ENCODE measurements at places on chromosomes 1 and 21.

GRCh38 chr1:173870252-173871075 lies 2.3 kb downstream of the ZBTB37 start:
- DNase-seq: no peak

- DNase-seq: no peak
Measured at GRCh38 chr1:230265200-230266115, 160.7 kb downstream of the PGBD5 start.

DNA sequence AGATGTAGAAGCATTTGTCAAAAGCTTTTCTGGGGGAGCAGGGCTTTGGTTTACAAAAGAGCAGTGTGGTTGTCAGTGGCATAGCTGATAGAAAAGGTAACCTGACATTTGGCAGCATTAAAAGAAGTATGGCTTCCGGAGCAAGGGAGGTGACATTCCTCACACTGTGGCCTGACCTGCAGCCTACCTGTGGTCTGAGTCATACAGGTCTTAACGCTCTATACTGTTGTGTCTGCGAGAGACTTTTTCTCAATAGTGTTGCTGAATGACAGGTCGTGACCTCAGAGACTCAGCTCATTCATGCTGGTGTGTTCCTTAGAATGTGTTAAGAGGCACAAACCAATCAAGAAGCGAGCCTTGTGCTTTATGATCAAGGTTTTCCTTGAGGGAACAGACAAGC lies 19.3 kb downstream of the PHGDH start:
- no peak for DNase-seq

DNA sequence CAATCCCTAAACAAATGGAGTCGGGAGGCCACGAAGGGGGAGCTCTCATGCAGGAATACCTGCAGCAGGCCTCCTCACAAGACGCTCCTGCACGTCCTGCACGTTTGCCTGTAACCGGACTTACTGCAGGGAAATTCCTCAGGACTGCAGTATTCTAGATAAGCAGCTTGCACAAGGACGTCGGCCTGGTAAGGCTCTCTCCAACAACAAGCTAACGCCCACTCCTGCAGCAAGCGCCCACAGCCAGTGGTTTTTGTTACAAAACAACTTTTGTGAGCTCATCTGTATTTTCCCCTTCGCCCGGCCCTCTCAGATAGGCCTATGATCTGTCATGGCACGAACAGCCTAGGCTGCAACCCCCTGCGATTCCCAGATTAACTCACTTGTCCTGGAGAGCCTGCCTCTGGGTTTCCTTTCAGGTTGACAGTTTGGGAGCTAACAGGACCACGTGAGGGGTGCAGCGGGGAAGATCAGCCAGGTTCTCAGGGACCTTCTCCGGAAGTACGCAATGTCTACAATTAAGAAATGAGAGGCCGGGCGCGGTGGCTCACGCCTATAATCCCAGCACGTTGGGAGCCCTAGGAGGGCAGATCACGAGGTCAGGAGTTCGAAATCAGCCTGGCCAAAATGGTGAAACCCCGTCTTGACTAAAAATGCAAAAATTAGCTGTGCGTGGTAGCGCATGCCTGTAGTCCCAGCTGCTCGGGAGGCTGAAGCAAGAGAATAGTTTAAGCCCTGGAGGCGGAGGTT lies 921 bp upstream of the MIB2 start:
- peak; percentile 61 for DNase-seq

GRCh38 chr1:85496941-85497582 lies 32.1 kb upstream of the DDAH1 start:
- DNase-seq: no peak

- no peak for DNase-seq
Measured at GRCh38 chr1:161763522-161764098, 2.5 kb upstream of the ATF6 start.

GRCh38 chr1:199122532-199123311 lies 483.9 kb downstream of the PTPRC start:
- DNase-seq: no peak

- no peak for DNase-seq
Measured at GRCh38 chr1:1004420-1004779, 4.5 kb upstream of the HES4 start.

DNA sequence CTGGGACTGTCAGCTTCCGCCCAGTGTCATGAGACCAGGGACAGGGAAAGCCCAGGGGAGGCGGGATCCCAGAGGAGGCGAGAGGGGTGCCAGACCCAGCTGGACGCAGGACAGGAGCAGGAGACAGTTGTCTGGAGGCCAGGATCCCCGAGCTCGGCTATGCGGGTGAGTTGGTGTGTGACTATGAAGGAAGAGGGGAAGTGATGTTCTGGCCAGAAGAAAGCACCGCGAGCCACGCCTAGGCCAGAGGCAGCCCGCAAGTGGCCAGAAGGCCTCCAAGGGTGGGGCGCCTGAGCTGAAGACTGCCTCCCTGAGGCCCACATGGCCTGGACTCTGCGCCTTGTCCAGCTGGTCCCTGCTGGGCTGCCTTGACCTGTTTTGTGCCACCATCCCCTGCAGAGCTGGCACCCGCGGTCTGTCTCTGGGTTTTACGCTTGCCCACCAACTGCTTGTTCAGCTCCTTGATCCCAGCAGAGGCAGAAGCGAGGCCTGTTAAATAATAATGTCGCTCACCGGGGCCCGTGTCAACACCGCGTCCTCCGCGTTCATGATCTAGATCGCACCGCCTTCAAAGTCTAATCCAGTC lies 85.2 kb upstream of the ACTL8 start:
- no peak for DNase-seq
